Right ventricle myocardium inferior (tissue), 1 donor: ENCODE measurements at places on chromosomes 13 and 19.
A peak's percentile ranks its signal among the peaks of the same experiment; 100 is the strongest.

- no peak for DNase-seq
Observed at GRCh38 chr19:27738569-27739193, 1474.3 kb downstream of the UQCRFS1 start.

- DNase-seq, result peak; percentile 46
Observed at GRCh38 chr19:2135474-2136402, 15.6 kb downstream of the AP3D1 start.

- DNase-seq, result no peak
Observed at GRCh38 chr13:34720618-34721017, 221.5 kb upstream of the NBEA start.

DNA sequence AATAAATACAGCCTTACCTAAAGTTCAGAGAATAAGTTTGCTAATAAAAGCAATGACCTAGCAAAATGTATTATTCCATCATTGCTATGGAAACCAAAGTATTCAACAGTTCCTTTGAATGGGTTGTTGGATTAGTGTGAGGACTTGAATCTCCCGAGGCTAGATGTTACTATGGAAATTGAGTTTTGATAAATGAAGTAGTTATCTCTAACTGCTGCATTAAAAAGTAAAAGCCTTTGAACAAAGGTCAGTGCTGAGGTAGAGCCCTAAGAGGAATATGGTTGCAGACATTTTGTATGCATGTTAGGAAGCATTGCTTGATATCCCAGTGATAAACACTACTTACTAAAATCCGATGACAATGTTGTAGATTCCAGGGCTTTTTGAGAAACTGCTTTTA lies 6.2 kb downstream of the KLF5 start:
- DNase-seq, result no peak

- no peak for DNase-seq
Observed at GRCh38 chr19:39542206-39542605, 2.2 kb upstream of the EID2 start.

GRCh38 chr13:98225036-98225940 lies 48.2 kb upstream of the RNF113B start:
- no peak for DNase-seq

DNA sequence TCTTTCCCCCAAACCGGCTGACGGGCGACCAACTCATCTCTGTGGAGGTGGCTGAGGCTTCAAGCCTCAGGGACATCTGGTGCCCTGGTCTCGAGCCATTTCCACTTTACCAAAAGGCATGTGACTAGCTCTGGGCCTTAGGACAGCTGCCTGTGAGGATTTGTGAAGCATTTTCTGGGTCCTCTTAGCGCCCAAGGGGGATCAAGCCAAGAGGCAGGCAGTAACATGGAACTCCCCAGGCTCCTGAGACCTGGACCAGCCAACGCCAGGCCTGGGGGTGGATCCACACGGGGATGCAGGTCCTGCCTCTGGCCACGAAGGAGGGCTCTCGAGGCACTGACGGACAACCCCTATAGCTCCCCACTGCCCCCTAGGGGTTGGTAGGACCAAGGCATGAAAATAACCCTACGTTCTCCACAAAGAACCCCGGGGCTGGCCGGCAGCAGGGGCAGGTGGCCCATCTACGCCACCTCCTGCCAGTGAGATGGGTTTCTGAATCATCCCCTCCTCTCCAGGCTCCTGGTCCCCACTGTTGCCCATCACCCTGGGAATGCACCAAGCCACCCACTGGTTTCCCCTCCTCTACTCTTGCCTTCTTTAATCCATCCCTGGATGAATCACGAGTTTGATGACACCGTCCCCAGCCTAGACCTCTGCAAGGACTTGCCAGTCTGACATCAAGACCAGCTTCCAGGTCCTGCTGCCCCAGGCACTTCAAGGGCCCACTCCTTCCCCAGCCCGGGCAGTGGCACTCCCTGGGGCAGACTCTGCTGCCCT lies 7.0 kb upstream of the MYDGF start:
- DNase-seq, result peak; percentile 49

GRCh38 chr13:68481130-68481529 lies 1251.0 kb upstream of the PCDH9 start:
- no peak for DNase-seq

GRCh38 chr13:94829185-94829836 lies 117.0 kb upstream of the SOX21 start:
- no peak for DNase-seq

GRCh38 chr19:6241680-6242377 lies 37.9 kb downstream of the MLLT1 start:
- no peak for DNase-seq

DNA sequence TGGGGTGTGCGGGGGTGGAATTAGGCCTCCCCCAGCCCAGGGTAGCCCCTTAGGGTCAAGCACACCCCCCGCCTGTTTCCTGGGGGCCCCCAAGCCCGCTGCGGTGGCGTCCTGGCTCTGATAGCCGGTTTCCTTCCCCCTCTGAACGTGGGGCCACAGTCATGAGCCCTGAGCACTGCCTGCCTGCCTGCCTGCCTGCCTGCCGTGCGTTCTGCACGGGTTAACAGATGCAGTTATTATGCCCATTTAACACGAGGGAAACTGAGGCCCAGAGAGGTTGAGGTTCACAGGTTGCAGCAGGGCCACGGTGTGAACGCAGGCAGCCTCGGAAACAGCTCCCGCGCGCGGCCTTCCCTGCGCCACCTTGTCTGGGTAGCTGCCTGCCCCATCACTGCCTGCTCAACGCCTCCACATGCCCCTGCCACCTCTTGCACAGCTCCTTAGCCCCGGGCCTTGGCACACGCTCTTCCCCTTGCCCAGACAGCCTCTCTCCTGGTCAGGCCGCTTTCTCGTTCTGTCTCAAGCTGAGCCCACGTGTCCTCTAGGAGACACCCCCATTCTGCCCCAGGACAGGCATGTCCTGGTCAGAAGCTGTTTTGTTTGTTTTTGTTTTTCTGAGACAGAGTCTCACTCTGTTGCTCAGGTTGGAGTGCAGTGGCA lies 1.2 kb upstream of the GAMT start:
- no peak for DNase-seq

- DNase-seq, result no peak
Observed at GRCh38 chr19:7478173-7478842, 10.5 kb downstream of the PEX11G start.

DNA sequence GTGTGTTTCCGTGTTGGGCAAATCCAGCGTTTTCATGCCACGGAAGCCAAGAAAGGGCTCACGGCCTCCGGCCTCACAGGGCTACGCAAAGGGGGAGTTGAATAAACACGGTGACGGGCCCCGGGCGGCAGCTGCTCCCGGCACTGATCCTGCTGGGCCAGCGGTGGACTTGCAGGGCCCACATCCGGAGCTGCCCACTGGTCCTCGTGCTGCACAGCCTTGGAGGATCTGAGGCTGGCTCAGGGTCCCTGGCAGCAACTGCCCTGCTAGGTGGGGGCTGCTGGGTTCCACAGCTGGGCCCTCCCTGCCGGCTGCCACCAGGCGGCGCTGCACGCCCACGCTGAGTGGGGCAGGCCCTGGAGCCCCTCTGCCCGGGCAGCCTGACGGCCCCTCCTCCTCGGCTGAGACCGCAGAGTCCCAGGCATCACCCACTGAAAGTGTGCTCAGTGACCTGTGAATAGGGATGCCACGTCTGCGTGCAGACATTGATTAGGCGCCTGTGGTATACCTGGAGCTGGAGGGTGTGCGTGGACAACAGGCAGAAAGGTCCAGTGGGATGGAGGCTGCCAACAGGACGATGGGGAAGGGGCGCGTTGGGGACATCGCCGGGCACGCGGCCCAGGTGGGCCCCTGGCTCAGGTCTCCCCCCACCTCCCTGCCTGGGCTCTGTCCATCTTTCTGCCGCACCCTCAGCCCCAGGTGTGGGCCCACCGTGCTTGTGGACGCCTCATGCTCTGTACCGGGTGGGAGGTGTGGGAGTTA lies 5.3 kb upstream of the HCN2 start:
- peak; percentile 83 for DNase-seq

DNA sequence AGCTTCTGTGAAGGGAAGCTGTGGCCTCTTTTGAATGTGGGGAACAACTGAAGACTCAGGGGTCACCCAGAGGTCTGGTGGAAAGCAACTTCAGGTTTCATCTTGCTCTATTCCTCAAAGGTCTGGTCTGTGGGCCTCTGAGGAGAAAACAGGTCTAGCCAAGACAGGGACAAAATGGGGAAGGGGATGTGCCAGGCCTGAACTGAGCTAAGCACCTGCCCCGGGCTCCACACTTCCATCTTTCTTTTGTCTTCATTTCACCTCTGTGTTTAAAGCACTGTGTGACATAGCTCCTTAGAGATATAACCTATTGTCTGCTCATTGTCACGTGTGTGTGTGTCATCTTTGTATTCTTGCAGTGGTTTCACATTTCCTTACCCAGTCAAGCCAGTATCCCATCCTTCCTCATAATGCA lies 19.9 kb upstream of the GDF15 start:
- DNase-seq, result no peak

DNA sequence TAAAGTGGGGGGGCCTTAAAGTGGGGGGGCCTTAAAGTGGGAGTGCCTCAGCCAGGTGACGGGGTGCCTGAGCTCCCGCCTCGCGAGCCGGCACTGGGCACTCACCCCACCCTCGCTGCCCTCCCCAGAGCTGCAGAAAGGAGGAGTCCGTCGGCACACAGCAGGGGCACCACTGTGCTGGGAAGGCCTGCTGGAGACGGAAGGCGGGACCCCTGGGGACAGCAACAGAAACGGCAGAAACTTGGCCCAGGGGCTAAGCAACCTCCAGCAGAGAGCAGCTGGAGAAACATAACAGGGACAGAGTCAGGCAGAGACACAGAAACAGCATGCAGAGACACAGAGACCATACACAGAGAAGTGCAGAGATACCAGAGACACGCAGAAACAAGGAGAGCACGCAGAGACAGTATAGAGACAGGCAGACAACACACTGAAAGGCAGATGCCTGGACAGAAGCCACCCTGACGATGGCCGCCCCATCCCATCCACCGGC lies 7.9 kb downstream of the CFD start:
- no peak for DNase-seq

DNA sequence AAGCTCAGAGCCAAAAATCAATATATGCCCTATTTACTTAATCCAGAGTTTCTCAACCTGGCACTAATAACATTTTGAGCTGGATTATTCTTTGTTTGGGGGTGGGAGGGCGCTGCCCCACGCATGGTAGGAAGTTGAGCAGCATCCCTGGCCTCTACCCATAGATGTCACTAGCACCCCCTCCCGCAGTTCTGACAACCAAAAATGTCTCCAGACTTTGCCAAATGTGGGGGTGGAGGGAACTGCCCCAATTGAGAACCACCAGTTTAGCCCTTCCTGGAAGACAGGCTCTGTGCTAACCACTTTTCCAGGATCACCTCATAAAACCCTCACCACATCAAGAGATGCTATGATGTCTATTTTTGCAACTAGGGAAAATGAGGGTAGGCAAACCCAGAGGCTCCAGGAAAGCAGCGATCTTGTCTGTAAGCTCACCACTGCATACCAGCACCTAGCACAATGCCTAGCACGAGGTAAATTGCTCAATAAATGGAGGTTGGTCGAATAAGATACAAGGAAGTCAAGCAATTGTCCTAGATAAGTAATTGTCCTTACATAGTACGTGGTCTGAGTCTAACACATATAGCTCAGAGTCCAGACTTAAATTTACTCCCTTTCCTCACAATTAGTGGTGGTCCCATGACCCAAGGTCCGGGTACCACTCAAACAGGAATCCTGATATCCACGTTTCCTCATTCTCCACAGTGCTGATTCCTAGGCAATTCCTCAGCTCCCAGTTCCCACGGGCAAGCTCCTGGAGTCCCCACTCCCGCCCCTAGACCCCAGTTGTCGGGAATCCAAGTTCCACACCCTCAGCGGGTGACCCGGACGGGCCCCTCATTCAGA lies 892 bp downstream of the TRIR start:
- DNase-seq, result no peak

DNA sequence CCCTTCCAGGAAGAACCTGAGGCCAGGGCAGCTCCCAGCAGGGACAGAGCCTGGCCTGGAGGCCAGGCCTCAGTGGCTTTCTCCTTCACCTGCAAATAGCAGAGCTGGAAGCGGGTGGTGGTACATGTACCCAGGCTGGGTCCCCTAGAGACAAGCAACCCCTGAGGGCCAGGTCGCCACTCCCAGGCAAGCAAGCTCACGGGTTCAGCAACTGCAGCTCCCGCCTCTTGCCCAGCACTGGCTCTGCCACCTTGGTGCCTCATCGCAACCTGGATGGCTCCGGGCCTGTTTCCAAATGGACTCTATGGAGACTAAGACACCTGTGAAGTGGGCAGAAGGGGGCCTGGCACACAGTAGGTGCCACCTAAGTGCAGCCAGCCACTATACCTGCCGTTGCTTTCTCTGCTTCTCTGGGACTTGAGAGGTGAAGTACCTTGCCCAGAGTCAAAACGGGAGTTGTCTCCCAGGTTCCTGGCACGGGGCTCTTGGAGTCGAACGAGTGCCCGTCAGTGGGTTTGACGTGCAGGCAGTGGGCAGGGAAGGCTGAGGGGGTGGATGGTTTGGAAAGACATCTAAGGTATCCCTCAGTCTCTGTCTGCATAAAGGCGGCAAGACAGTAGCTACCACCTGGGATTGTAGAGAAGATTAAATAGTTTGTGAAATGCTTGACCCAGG lies 2.4 kb upstream of the PLPP2 start:
- DNase-seq, result no peak

- DNase-seq, result no peak
Observed at GRCh38 chr13:108176685-108177274, 38.6 kb downstream of the LIG4 start.

DNA sequence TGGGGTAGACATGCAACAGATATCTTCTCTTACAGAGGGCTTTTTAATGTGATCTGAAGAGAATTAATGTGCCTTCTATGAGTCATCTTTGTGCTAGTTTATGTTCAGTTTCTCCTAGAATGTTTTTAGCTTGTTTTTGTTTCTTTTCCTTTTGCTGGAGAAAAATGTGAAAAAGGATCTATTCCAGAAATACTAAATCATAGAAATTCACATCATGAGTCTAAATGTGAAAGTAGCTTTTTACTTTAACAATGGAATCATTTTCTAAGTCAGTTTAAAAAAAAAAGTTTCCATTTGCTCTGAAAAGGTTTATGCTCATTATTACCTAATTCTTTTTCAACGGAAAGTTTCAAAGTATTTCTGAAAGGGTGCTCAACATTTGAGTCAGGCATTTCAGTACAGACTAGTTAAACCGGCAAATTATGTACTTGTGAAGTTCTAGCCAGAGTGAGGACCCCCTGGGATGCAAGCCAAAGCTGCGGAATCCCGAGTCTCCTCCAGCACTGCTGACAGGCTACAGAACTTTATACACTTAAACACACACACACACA lies 72.9 kb downstream of the SPATA13 start:
- DNase-seq, result no peak

- DNase-seq, result no peak
Observed at GRCh38 chr19:2759362-2759761, 19.5 kb upstream of the SLC39A3 start.

GRCh38 chr13:106455777-106456176 lies 79.7 kb downstream of the EFNB2 start:
- no peak for DNase-seq

DNA sequence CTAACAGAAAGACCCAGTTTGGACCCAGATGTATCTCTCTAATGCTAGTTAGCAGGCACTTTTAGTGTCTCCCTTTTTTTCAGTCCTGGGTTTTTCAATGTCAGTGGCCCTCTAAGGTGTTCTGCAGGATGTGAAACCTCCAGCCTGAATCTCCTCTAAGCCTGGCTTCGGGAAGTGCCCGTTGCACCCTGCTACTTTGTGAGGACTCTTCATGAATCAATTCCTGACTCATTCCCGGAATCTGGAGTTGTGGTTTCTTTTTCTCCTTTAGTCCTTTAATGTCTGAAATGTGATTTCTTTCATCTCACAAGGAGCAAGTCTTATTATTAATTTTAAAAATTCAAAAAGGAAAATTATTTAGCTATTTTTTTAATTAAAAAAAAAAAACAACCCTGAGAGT lies 116.0 kb downstream of the ZNF536 start:
- DNase-seq, result no peak
